ENCODE measurements at places on chromosomes 6 and 20.

DNA sequence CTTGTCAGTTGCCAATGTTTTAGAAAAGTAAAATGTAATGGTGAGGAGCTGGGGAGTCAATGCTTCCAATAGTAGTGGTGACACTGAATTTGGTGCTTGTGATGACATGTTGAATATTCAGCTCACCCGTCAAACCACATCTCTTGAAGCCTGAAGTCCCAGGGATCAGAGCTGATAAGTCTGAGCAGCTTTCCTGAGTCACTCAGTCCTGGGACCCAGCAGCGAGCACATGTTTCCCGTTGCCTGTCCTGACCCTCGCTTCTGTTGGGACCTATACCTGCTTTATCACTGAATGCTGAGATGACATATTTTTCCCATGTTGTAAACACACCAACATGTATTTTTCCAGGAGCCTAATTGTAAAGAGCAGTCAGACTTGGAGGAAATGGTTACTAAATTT, 693.6 kb downstream of the QKI start:
- DNase-seq, result no peak

- DNase-seq, result no peak
Observed at GRCh38 chr20:44423480-44423879, 52.2 kb upstream of the TTPAL start.

GRCh38 chr6:5674721-5675120, 332.0 kb downstream of the NRN1 start:
- DNase-seq, result no peak

DNA sequence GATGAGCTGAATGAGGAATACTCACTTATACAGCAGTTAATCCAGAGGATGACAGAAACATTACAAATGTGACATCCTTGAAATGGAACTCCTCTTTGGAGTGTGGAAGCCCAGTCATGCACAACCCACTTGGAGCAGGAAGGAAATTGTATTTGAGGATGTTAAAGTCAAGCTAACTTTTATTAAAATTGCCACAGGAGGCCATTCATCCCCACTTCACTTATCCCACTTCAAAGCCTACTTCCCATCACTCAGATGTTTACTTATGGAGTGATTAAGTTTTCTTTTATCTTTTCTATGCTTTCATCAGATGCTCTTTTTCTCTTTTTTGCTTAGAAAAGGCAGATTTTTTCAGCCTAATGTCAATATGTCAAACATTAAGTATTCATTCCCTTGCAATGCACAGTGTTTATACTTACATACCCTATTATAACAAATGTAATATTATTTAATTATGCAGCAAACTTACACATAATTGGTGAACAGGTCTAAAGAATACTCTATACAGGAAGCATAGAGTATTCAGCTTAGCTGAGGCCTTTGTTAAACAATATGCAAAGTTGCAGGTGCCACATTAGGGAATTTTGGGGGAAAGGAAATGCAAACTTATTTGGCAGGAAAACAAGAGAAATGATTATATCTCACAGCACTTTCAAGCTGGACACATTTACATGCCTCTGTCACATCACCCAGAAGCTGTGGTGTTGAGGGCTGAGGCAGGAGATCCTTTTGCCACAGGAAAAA, 148.9 kb downstream of the KHDC1L start:
- peak; percentile 82 for DNase-seq

DNA sequence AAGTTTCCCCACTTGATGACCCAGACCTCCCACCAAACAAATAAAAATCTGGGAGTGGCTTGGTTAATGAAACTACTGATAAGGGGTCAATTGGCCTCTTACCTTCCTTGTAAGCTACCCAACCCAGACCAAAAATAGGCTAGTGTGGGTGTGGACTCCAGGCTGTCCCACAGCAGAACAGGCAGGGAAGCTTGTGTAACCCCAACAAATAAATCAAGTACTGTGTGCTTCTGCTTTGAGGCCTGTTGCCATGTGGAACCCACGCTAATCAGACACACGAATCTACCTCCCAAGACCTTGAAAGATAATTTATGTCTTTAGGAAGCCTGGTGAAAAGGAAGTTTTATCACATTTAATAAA, 33.7 kb upstream of the PAQR8 start:
- peak; percentile 27 for DNase-seq

GRCh38 chr20:31560094-31560745, 44.9 kb upstream of the ID1 start:
- DNase-seq, result peak; percentile 91

DNA sequence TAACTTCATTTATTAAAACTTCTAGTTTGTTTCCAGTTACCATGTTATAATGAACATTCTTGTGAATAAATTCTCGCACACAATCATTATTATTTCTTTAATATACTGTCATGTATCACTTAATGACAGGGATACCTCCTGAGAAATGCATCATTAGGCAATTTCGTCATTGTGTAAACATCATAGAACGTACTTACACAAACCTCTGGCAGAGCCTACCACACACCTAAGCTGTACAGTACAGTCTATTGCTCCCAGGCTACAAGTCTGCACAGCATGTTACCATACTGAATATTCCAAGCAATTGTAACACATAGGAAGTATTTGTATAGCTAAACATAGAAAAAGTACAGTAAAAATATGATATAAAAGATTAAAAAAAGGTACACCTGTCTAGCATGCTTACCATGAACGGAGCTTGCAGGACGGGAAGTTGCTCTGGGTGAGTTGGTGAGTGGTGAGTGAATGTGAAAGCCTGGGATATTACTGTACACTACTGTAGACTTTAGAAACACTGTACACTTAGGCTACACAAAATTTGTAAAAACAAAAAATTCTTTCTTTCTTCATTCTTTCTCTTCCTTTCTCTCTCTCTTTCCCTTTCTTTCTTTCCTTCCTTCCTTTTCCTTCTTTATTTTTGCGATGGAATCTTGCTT, 268.2 kb upstream of the SOX4 start:
- peak; percentile 84 for DNase-seq

- no peak for DNase-seq
Observed at GRCh38 chr6:44257753-44258324, 511 bp upstream of the SLC35B2 start.

DNA sequence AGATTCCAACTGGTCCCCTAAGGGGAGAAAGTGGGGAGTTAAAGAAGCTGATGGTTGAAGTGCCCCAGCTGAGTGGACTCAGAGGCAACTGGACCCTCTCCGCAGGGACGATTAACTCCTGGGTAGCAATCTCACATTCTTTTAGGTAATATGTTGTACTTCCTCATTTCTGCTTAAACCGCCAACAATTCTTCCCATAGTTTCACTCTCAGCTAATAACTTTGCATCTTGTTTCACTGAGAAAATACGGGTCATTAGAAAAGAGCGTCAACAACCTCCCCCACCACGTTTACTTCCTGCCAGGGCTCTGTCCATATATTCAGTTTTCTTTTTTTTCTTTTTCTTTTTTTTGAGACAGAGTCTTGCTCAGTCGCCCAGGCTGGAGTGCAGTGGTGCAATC, 39.5 kb upstream of the CHD6 start:
- DNase-seq, result no peak

- peak; percentile 72 for DNase-seq
Observed at GRCh38 chr6:133553652-133554051, 312.5 kb downstream of the EYA4 start.

DNA sequence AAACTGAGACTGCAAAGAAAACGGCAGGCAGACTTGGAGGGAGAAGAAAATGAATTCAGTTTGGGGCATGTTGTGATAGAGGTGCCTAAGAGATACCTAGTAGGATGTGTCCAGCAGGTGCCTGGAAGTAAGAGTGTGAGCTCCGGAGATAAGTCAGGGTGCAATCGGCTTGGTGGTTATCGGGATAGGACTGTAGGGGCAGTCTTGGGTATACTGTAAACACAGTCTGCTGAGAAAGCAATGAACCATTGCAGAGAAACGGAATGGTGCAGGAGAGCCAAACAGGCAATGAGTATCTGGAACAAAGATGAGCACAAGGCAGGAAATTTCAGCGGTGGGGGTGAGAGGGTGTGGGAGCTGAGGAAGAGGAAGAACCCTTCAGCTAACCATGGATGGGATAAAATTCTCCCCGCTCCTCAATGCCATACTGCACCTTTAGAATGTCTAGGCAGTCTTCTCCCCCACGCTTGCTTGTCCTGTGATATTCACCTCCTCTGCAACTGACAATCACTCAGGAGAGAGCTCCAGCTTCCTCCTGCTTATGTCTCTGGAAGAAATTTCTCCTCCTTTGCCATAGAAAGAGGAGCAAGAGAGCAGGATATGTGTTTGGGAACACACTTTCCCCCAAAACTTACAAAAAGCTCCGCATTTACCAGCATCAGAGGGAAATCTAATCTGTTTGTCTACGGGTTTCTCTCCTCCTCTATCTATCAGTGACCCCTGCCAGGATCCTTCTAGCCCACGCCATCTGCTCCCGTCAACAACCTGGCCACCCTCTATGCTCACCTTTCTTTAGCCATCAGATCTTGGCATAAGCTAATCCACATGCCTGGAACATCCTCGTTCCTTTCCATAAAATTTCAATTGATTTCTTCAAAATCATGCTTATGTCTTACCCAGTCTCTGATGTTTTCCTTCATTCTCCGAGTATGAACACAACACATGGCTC, 381.7 kb upstream of the JARID2 start:
- DNase-seq, result peak; percentile 8

DNA sequence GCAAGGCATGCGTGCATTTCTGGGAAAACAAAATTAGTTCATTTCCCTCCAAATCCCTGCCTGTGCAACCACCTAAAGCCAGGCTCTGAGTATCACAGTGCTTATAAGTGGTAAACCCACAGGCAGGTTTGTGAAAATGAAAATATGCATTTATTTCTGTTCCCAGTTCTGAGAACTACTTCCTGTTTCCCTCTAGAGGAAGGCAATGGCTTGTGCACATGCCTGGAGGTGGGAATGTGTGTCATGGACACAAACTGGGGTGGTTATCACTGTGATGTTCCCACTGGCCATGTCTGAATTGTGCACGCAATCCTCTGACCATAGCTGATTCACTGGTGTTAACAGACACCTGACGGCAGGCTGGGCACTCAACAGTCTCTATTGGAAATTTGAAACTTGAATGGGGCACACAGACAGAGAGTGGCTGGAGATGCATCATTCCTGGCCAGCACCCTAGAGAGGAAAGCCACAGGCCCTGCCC, 26.3 kb downstream of the FAM110A start:
- no peak for DNase-seq

DNA sequence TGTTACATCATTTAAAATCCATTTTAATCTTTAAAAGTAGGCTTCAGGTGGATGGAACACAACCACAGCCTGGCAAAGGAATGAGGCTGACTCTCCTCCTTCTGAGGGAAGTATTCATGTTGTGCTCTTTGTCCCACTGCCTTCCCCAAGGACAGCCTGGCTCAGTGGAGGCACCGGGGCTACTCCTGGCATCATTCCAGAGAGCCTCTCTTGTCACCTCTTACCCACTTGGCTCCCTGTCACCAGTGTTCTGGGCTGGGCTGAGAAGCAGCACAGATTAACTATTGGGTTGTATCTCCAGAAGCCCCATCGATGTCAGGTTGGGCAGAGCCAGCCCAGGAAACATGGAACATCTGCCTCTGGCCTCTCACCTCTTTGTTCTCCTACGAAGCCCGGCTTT, 10.7 kb upstream of the TP53INP2 start:
- DNase-seq, result peak; percentile 28

- DNase-seq, result no peak
Observed at GRCh38 chr6:46023216-46023915, 7.7 kb upstream of the CLIC5 start.

GRCh38 chr6:147973806-147974205, 368.8 kb upstream of the SASH1 start:
- DNase-seq, result no peak

Measured in DMS53 (cell line).